ENCODE measurements at places on chromosomes 1 and 21.
A peak's percentile ranks its signal among the peaks of the same experiment; 100 is the strongest.

DNA sequence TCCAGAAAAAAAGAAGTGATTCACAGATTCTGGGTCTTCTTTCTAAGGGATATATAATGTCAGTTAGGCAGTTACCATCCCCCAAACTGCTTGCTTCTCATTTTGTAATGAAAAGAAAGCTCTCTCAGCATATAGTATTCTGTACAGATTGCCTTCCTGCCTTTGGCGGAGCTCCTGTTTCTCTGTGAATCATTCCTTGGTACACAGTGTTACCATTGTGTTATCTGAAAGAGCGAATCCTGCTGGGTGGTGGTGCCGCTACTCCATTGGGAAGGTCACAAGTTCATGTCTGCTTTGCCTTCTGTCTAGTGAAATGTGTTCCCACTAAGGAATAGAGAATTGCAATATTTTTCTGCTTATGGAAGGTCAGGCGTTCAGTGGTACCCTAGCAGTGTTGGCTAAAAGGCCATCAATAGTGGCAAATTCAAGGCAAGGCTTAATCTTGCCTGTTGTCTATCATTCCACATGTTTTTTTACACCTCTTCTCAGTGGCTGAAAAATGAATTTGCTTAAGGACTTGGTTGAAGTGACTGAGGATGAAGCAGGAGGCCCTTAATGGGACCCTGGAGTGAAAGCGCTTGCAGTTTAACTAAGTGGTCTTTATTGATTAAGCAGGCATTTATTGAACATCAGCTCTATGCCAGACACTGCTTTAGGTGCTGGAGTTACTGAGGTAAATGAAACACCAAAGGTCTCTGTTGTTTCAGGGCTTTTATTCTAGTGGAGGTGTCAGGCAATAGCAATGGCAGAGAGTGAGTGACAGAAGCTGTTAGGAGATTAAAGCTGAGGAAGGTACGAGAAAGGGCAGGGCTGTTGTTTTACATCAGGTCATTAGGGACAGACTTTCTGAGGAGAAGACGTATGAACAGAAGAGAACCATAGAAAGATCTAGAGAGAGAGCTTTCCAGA, 186.7 kb downstream of the PDE4B start:
- no peak for DNase-seq

DNA sequence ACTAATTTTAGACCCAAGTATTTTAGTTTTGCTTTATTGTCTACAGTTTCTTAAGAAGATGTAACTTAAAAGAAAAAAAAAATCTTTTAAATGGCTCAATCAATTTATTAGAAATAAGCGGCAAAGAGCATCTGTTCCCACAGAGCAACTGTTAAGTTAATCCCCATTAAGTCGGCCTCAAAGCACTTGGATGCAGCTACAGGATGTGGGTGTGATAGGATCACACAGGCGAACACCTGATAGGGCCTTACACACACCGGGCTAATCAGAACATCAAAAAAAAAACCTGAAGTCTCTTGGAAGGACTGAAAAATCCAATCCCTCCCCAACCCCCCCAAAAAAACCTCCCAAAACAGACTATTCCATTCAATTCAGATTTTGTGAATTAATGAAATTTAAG, 23.0 kb downstream of the APP start:
- DNase-seq, result no peak

DNA sequence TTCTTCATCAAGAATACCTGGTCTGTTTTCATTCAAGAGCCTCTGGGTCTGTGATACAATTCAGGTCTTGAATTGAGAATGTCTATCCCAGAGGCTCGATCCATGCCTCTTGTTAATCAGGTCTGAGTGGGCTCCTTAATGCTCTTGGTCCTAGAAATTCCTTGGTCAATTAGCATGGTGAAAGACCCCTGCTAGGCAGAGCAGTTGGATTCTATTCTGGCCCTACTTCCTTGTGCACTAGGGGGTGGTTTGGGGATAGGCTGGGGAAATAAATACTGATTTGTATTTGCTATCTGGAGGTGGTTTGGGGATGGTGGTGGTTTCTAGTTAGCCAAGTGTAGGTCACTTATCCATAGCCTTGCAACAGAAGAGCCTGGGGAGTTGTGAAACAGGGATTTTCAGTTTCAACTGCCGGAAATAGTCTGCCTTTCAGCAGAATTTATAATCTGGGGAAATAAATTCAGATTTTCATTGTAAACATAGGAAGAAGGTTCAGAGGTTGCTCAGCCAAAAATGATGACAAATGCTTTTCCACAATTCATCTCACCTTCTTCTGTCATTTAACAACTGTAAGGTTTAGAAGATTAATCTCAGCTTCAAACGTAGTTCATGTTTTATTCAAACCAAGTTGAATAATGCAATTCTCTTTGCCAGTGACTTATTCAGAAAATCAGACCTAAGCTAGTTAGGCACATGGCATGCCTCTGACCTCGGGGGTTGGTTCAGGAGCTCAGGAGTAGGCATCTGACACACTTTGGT, 22.2 kb upstream of the SCAF4 start:
- peak; percentile 42 for DNase-seq

- DNase-seq, result peak; percentile 76
Observed at GRCh38 chr1:59139396-59139795, 157.5 kb upstream of the FGGY start.

DNA sequence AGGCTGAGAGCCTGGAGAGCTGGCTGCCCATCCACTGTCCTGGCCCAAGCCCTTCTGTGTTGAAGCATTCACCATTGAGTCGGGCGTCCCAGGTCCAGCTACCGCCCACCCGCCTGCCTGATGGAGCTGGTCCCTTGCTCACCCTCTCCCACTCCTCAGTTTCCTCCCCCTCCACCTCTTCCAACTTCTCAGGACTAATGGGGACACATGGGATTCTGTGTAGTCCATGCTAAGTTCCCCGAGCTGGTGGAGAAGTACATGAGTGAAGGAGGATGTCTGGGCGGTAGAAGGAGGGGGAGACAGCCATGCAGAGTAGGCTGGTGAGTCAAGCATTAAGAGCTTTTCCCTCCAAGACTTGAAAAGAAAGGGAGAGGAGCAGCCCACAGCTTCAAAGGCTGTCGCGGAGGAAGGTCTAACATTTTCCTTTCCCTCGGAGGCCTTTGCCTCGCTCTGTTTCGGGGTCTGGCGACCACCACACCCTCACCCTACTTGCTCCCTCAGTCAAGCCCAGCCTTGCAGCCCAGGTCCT, 561 bp downstream of the SLC26A9 start:
- DNase-seq, result no peak

- no peak for DNase-seq
Observed at GRCh38 chr21:44523567-44524413, 16.2 kb downstream of the KRTAP10-1 start.

DNA sequence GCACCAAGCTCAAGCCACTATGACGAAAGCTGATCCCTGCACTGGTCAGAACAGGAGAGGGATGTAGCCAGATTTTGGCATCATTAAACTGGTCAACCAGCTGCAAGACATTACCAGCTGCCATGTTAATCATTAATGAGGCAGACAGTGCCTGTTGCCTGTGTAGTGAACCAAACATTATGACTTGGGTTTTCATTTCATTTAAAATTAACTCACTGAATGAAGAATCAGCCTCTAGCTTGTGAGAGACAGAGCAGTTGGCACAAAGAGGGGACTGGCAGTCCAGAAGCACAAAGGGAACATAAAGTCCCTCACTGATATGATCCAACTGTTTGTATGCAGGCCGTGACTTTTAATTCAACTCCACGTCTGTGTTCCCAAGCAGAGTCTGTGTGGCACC, 318.9 kb downstream of the SEC16B start:
- no peak for DNase-seq

DNA sequence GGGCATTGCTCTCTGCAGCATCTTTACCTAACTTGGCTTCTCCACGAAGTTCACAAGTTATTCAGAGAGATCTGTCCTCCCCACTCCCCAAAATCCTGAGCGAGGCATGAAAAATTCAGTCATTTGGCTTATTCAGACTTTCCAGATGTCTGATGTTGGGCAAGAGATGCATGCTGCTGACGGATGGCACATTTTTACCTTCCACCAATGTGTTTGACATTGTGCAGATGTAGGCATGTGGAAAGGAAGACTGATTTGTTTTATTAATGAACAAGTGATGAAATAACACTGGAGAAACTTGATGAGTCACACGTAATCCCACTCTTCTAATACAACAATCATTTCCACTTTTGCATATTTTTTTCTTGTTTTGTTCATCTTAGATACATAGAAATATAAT, 86.7 kb downstream of the C1orf94 start:
- DNase-seq, result no peak

- DNase-seq, result no peak
Observed at GRCh38 chr1:165898837-165899236, 71.4 kb downstream of the UCK2 start.

DNA sequence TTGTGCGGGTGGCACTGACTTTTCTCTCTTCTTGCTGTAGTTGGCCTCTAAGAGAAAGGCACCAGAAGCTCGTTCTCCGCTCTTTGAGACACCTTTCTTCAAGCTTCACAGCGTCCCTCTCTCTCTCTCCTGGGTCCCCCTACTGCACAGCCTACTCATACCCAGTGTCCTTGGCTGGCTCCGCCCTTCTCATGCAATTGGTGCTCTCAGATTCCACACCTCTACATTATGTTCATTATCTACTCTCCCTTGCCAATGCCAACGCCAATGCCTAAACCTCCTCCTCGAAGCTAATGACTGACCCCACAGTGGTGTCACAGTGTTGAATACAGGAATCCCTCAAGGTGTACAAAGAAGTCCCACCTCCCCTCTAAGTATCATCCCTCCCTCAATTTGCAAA, 4.8 kb upstream of the DNAJC28 start:
- DNase-seq, result no peak

GRCh38 chr21:16837321-16837720, 675.5 kb upstream of the CXADR start:
- no peak for DNase-seq

DNA sequence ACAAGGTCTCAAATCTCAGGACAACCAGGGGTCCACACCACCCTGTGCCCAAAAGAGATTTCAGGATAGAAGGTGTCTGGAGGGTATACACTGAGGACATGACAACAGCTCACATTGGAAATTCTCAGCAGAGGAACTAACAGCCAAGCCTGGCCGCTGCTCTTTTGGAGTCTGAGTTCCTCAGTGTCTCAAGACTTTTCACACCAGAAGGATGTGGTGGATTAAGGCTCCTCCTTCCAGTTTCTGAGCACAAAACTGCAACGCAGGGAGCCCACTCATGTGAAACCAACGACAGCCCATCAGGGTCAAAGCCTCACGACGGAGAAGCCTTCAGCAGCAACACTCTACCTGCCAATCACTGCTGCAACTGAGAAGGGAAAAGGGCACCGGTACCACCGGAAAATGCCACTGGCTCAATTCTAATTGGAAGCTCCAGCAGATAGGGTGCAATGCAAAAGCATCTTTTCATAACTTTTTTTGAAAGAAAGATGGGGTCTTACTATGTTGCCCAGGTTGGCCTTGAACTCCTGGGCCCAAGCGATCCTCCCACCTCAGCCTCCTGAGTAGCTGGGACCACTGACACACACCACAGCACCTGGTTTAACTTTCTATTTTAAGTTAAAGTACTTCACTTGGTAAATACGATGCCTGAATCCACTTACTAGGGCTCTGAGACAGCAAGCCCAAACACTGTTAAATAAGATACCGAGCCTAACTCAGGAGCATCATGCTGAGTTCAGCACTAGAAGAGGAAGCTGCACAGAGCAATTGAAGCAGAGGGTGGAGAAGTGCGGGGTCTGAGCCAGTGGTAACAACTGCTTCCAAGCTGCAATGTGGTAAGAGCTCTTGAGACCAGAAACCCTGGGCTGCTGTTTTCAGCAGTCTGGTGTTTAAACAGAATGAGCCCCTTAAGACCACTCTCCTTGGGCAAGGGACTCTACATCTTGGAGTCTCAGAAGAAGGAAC, 7.8 kb downstream of the CAPZB start:
- DNase-seq, result peak; percentile 68

DNA sequence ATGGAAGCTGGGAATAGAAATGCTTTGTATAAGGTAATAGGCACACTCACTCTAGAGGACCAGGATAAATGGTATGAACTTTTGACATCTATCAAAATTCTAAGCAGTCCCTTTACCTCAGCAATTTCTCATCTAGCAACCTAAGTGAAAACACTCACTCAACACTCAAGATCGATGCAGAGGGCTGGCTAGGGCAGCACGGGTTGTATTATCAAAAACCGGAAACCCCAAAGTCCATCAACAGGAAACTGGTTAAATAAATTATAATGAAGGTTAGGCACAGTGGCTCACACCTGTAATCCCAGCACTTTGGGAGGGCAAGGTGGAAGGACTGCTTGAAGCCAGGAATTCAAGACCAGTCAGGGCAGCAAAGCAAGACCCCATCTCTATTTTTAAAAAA, 9.4 kb downstream of the USP48 start:
- peak; percentile 44 for DNase-seq

DNA sequence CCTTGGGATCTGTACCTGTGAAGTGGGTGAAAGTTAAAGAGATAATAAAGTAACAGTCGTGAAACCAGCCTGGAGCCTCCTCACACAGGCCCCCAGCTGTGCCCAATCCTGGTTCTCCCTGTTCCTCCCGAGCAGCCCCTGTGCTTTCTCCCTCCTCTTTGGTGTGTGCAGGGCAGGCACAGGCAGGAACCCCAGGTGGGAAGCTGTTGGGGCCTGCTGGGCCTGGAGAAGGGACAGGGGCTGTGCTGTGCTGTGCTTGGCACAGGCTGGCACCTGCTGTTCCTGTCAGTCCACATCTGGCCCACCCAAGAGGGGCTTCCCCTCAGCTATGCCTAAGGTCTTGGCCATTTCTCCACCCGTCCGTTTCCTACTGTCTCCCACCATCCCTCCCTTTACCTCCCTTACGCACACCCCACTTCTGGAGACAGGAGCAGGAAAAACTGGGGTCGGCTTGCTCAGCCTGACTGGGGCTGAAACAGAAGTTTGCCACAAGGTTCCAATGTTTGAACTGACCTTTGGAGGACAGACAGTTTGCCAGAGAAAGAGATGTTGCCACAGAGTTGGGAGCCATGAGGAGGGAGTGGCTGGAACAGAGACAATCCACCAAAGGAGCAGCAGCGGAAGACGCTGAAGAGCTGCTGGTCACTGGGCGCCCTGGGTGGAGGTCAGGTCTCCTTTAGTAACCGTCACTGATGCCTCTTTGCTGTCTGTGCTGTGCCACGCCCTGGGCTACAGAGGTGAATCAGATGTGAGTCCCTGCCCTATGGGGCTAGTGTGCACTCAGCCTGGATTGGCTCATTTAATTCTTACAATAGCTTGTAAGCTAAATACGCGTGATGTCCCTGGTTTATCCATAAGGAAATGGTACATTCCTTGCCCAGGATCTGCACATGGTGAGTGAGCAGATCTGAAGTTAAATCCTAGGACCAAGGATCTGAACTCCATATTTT, 18.8 kb upstream of the ARTN start:
- no peak for DNase-seq

- DNase-seq, result no peak
Observed at GRCh38 chr1:171140401-171140800, 44.7 kb upstream of the FMO2 start.

GRCh38 chr1:157880621-157881020, 39.0 kb upstream of the CD5L start:
- DNase-seq, result peak; percentile 28

GRCh38 chr1:78607334-78607927, 12.8 kb upstream of the IFI44L start:
- DNase-seq, result no peak

- peak; percentile 37 for DNase-seq
Observed at GRCh38 chr1:14755518-14756252, 157.2 kb downstream of the KAZN start.

GRCh38 chr1:153483776-153484175, 23.3 kb upstream of the S100A7 start:
- DNase-seq, result no peak

- DNase-seq, result no peak
Observed at GRCh38 chr1:197910120-197910991, 6.8 kb upstream of the LHX9 start.

Data from inflammatory macrophage treated with lipopolysaccharide for 1 hour (primary cell).